Tibial nerve (tissue), 4 donors: ENCODE measurements at places on chromosomes 1 and 21.

- no peaks in the 10 kb centered on the region for H3K36me3 ChIP-seq
- no peak for DNase-seq
- H3K27me3 ChIP-seq, result no peaks in the 10 kb centered on the region
These were observed 35.9 kb downstream of the SMAP2 start for GRCh38 chr1:40409467-40409866.

DNA sequence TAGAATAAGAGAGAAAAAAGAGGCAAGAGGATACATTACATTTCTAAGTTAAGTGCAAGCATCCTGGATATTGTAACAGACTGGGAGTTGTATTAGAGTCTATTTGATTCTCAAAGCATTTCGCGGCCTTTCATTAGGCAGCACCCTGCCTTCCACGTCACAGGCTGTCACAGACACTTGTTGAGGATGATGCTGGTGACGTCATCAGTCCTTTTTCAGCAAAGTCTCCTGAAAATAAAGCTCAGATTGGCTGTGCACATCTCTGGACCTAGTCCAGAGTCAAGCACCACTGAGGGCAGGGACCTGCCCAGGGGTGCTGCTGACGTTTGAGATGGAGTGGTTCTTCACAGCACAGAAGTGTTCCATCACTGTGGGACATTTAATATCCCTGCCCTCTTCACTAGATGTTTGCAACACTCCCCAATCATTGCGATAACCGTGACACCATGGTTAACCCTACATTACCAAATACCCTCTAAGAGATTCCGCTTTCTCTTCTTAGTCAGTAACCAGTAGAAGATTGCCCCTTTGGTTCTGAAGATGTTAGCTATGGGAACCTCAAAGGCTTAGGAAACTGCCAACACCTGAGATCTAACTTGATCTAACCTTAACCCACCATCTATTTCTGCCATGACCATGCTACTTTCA is 72.7 kb upstream of the F3 start:
- H3K27me3 ChIP-seq, result no peaks in the 10 kb centered on the region
- peaks cover 8% of the 10 kb centered on the region for H3K4me1 ChIP-seq
- H3K36me3 ChIP-seq, result no peaks in the 10 kb centered on the region
- DNase-seq, result no peak
- H3K4me3 ChIP-seq, result no peak overlapping the region

DNA sequence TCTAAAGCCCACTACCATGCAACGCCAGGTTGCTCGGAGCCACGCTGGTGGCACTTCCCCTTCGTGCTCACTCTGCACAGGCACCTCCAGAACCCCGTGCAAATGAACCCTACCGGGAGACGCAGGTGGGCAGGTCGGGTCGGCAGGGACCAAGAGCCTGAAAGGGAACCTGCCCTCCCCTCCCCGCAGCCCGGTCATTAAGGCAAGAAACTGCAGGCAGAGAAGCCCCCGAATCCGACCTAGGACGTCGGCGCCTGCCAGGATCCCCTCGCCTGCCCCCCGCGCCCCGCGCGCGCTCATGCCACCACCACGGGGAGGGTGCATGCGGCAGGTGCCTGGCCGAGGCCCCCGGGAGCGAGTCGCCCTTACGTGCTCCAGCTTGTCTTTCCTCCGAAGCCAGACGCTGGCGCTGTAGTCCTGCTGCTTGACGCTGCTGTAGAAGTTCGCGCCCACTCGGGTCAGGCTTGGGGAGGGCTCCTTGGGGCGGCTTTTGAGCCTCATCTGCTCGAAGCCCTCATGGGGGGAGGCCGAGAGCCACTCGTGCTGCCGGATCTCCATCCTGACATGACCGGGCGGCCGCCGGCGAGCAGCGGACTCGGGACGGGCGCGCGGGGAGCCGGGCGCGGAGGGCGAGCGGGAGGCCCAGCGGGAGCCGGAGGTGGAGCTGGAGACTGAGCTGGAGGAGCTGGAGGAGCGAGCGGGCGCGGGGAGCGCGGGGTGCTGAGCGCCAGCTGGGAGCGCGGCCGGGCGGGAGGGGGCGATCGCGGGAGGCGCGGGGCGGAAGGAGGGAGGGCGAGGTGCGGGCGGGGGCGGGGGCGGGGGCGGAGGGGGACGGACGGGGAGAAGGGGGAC is 552 bp downstream of the PLD5 start:
- peak overlapping the region; percentile 10 for H3K4me3 ChIP-seq
- H3K4me1 ChIP-seq, result no peaks in the 10 kb centered on the region
- no peak for DNase-seq
- no peak overlapping the region for H3K27ac ChIP-seq

- H3K27me3 ChIP-seq, result no peaks in the 10 kb centered on the region
- H3K4me3 ChIP-seq, result no peak overlapping the region
- no peak overlapping the region for H3K27ac ChIP-seq
- no peaks in the 10 kb centered on the region for H3K36me3 ChIP-seq
- no peaks in the 10 kb centered on the region for H3K4me1 ChIP-seq
These were observed 34.9 kb upstream of the CACNA1E start for GRCh38 chr1:181448461-181448860.

GRCh38 chr1:40930174-40930964 is 49.1 kb upstream of the CTPS1 start:
- H3K4me3 ChIP-seq, result no peak overlapping the region
- no peak for DNase-seq
- no peaks in the 10 kb centered on the region for H3K36me3 ChIP-seq
- no peak overlapping the region for H3K27ac ChIP-seq

DNA sequence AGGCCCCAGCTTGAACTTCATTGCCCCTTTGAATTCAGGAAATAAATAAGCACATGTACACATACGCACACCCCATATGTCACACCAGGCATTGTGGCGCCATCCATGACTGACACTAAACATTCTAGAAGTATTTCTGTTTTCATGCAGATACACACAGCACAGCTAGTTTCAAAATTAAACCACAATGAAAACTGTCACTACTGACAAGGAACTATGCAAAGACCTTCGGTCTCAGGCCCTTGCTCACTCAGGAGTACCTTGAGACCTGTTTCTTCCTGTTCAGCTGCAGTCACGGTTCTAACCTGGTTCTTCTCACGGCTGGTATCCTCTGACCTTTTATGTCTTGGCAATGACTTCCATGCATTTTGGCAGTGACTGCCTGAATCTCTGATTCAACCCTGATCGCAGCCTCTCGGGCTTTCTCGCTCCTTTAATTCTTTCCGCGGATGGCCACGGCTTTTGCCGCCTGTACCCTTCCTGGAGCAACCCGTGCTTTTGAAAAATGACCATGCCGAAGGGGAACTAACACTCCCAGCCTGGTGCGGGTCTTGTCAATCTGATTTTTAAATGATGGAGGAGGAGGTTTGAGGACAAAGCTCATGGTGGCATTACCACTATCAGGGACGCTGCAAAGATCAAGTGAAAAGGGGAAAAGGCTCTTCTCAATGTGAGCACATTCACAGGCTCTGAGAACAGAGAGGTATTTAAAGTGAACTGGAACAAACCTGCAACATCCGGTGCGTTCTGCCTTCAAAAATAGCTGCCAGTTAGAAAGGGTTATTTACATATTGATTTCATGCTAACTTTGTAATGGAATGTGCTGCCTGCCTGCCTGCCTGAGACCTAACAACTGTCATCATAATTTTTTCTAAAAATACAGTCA is 384.6 kb downstream of the RRAGC start:
- no peak for DNase-seq
- no peaks in the 10 kb centered on the region for H3K36me3 ChIP-seq
- H3K27me3 ChIP-seq, result no peaks in the 10 kb centered on the region
- no peak overlapping the region for H3K27ac ChIP-seq

DNA sequence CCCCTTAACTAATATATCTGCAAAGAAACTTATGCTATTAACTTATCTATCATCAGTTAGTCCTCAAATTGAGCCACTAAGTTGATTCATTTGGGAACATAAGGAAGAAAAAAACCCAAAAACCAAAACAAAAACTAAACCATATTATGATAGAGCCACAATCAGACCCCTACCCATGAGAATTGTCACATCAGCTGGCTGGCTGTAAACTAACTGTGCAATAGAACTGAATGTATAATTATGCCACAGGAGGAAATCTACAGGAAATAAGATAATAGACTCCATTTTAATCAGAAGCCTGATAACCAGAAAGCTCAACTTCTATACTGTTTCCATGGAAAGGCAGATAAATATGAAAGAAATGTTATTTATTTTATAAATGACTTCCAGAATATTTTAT is 110.0 kb downstream of the RGL1 start:
- H3K27ac ChIP-seq, result no peak overlapping the region
- H3K4me1 ChIP-seq, result peaks cover 4% of the 10 kb centered on the region
- DNase-seq, result no peak
- H3K27me3 ChIP-seq, result no peaks in the 10 kb centered on the region

DNA sequence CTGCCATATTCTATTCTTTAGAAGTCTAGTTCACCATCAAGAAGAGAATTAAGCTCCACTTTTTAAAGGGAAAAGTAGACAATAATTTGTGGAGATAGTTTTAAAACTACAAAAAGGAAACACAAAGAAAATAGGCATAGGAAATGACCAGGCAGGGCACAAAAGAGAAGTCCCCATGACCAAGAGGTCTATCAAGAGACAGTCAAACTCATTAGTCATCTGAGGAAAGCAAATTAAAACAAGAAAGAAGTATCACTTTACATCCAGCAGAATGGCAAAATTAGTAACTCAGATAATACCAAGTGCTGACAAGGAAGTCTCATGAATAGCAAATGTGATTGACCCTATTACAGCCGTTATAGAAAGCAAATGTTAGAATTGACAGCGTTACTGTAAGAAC is 243.7 kb upstream of the SNX7 start:
- no peaks in the 10 kb centered on the region for H3K27me3 ChIP-seq
- no peak overlapping the region for H3K4me3 ChIP-seq
- no peak overlapping the region for H3K27ac ChIP-seq
- H3K36me3 ChIP-seq, result no peaks in the 10 kb centered on the region
- DNase-seq, result no peak

DNA sequence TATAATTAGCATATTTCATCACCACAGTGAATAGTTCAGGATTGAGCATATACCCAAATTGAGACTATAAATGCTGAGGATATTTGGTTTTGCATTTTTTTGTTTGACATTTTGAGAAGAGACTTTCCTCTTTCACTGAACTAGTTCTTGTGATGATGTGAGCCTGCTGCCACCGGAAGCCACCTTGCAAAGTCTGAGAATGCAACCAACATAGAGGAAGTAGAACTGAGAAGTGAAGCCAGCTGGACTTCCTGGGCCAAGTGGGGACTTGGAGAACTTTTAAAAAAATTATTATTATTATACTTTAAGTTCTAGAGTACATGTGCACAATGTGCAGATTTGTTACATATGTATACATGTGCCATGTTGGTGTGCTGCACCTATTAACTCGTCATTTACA is 102.3 kb downstream of the RPE65 start:
- no peaks in the 10 kb centered on the region for H3K36me3 ChIP-seq
- DNase-seq, result no peak
- no peaks in the 10 kb centered on the region for H3K4me1 ChIP-seq

GRCh38 chr1:66444438-66445265 is 89.3 kb upstream of the SGIP1 start:
- DNase-seq, result no peak
- no peaks in the 10 kb centered on the region for H3K27me3 ChIP-seq
- H3K36me3 ChIP-seq, result no peaks in the 10 kb centered on the region
- H3K4me1 ChIP-seq, result peaks cover 10% of the 10 kb centered on the region

- H3K27ac ChIP-seq, result no peak overlapping the region
- no peak for DNase-seq
- H3K4me1 ChIP-seq, result no peaks in the 10 kb centered on the region
- no peak overlapping the region for H3K4me3 ChIP-seq
- peaks cover 28% of the 10 kb centered on the region for H3K27me3 ChIP-seq
- H3K36me3 ChIP-seq, result no peaks in the 10 kb centered on the region
These were observed 75.4 kb upstream of the ACTRT2 start for GRCh38 chr1:2945821-2946231.

- H3K4me3 ChIP-seq, result no peak overlapping the region
- H3K27me3 ChIP-seq, result no peaks in the 10 kb centered on the region
- H3K4me1 ChIP-seq, result no peaks in the 10 kb centered on the region
- peak overlapping the region; percentile 46 for H3K27ac ChIP-seq
These were observed 9.4 kb downstream of the LAPTM5 start for GRCh38 chr1:30748098-30748698.

- DNase-seq, result no peak
- H3K27me3 ChIP-seq, result no peaks in the 10 kb centered on the region
- no peak overlapping the region for H3K27ac ChIP-seq
- H3K4me3 ChIP-seq, result no peak overlapping the region
- no peaks in the 10 kb centered on the region for H3K4me1 ChIP-seq
- no peaks in the 10 kb centered on the region for H3K36me3 ChIP-seq
These were observed 161.5 kb upstream of the ESRRG start for GRCh38 chr1:216884614-216885229.

- no peak for DNase-seq
- no peak overlapping the region for H3K4me3 ChIP-seq
- no peaks in the 10 kb centered on the region for H3K36me3 ChIP-seq
- H3K4me1 ChIP-seq, result no peaks in the 10 kb centered on the region
- no peak overlapping the region for H3K27ac ChIP-seq
- H3K27me3 ChIP-seq, result no peaks in the 10 kb centered on the region
These were observed 13.4 kb upstream of the HMCN1 start for GRCh38 chr1:185720633-185721272.

GRCh38 chr1:31133368-31133767 is 67.9 kb upstream of the PUM1 start:
- no peak overlapping the region for H3K27ac ChIP-seq
- no peaks in the 10 kb centered on the region for H3K4me1 ChIP-seq
- H3K27me3 ChIP-seq, result no peaks in the 10 kb centered on the region
- H3K36me3 ChIP-seq, result no peaks in the 10 kb centered on the region

- H3K27ac ChIP-seq, result no peak overlapping the region
- H3K4me3 ChIP-seq, result no peak overlapping the region
- DNase-seq, result no peak
- no peaks in the 10 kb centered on the region for H3K4me1 ChIP-seq
- H3K36me3 ChIP-seq, result no peaks in the 10 kb centered on the region
These were observed 456.5 kb downstream of the DPYD start for GRCh38 chr1:97464305-97464704.

DNA sequence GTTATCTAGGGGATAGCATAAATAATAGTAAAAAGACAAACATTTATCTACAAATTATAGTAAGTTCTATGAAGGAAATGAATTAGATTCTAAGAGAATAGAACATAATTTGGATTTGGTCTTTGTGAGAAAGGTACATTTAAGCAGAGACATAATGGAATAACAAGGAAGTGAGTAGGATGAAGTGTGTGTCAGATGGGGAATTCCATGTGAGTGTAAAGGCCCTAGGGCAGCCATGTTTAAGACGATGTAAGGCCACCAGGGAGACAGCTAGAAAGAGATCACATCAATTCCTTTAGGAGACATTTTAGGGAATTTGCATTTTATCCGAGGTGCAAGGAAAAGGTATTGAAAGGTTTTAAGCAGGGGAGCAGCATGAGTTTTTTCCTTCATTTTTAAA is 33.8 kb upstream of the ELAVL4 start:
- H3K4me3 ChIP-seq, result no peak overlapping the region
- H3K36me3 ChIP-seq, result no peaks in the 10 kb centered on the region
- DNase-seq, result no peak
- no peaks in the 10 kb centered on the region for H3K27me3 ChIP-seq
- H3K4me1 ChIP-seq, result no peaks in the 10 kb centered on the region

DNA sequence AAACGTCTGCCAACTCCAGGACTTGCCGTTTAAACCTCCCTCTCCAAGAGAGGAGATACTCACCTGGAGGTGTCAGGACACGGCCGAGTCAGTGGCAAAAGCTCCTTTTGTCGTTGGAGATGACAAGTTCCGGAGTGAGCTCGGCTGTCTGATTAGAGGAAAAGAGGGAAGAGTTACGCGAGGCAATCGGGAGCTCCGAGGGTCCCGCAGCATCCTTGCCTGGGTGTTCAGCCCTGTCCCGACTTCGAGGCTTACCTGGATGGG is 497 bp downstream of the ID3 start:
- no peaks in the 10 kb centered on the region for H3K27me3 ChIP-seq
- peak overlapping the region; percentile 97 for H3K27ac ChIP-seq
- no peaks in the 10 kb centered on the region for H3K36me3 ChIP-seq
- H3K4me3 ChIP-seq, result peak overlapping the region; percentile 85
